ENCODE measurements at places on chromosomes 7 and 10.

DNA sequence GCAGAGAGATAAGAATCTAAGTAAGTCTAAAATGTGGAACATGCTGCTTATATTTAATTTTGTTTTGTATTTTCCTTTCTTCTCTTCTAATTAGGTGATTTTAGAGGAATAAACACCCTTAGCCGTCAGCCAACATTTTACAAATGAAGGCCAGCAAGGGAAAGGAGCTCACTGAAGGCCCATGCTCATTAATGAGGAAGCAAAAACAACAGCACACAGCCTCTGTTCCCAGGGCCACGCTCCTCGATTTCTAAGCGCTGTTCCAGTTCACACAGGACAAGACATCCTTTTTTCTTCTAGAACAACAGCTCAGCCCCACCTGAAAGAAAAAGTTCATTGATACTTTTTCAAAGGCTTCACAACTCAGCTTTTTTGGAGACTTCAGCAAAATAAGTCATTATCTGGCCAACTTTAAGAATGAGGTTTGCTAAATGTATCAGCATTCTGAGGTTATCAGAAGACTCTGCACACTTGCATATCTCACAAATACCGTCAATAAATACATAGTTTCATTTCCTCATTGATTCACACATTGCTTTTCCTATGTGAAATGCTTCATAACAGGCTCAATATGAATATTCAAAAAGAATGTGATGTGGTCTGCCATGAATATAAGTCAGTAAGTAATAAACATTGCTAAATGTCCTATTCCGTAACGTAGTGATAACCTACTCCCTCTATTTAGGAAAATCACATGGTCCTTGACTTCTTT is 34.8 kb upstream of the SFMBT2 start:
- DNase-seq, result no peak

GRCh38 chr7:6234384-6234783 is 38.0 kb downstream of the CYTH3 start:
- DNase-seq, result no peak

- no peak for DNase-seq
Measured at GRCh38 chr10:17793823-17794644, 15.1 kb upstream of the MRC1 start.

- no peak for DNase-seq
Measured at GRCh38 chr7:8384901-8385300, 48.5 kb upstream of the NXPH1 start.

- no peak for DNase-seq
Measured at GRCh38 chr7:110854651-110855050, 236.3 kb upstream of the LRRN3 start.

- no peak for DNase-seq
Measured at GRCh38 chr10:51178634-51179033, 104.3 kb downstream of the PRKG1 start.

GRCh38 chr7:84633-85020 is 107.7 kb upstream of the FAM20C start:
- no peak for DNase-seq

- DNase-seq, result no peak
Measured at GRCh38 chr10:86651021-86651471, 3.3 kb upstream of the OPN4 start.

DNA sequence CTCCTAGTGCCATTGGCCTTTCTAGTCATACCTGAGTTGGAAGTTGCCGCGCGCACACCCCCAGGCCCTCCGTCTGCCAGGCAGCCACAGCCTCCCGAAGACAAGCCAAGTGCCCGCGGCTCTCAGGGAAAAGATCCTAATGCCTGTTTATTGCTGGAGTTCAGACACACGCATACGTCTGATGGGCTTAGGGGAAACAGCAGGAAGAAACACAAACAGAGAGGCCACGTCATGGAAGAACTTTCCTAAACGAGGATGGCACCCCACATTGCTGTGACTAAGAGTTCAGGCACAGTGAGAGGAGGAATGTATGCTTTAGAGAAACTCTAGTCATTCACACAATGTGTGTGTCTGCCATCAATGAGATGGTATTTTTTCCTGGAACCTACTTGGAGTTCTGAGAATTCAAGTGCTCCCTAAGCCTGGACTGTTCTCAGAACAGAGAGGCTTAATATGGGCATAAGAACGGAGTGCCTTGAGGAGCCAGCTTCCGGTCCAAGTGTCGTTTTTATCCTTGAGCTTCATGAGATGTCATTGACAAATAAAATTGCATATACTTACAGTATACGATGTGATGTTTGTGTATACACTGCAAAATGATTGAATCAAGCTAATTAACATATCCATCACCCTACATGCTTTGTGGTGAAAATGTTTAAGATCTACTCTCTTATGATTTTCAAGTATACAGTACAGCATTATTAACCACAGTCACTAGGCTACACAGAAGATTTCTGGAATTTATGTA is 11.6 kb upstream of the RBP3 start:
- no peak for DNase-seq

- DNase-seq, result no peak
Measured at GRCh38 chr7:27901028-27901760, 161.2 kb downstream of the TAX1BP1 start.

DNA sequence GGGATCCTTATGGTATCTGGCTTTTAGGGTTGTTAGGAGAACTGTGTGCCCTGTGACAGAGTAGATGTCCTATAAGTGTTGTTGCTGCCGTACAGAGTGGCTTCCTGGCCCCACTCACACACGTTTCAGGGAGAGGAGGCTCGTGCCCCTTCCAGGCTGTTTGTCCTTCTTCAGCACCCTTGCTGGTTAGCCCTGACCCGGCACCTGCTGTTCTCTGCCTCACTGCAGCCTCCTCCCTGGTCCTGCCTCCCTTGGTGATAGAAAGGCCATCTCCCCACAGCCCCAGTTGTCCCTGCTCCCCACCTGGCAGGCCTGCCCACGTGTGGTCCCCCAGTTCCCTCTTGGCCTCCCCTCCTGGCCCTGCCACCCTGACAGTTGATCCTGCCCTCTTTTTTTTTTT is 2.3 kb downstream of the CLIP2 start:
- no peak for DNase-seq

- no peak for DNase-seq
Measured at GRCh38 chr7:57370066-57370738, 79.8 kb upstream of the ZNF716 start.

Data from HS-27A (cell line).